ENCODE measurements at places on chromosomes 7 and 10.

- no peak for DNase-seq
Measured at GRCh38 chr10:44416021-44416771, 31.3 kb upstream of the CXCL12 start.

DNA sequence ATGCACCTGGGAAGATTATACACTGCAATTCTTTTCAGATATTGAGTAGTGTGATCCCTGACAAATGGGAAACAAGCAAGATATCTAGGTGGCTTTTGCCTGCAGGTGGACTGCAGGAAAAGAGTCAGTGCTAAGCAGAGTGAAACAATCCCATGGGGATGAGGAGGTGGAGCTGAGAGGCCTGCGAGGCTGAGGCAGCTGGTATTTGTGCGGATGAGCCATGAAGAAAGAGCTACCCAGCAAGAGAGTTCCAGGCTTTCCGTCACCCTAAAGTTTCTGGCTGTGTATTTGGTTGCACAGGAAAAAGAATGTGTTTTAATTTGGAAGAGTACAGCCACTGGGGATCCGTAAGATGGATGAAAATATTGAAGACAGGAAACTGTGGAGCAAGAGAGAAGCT, 714.1 kb upstream of the COBL start:
- DNase-seq: no peak

DNA sequence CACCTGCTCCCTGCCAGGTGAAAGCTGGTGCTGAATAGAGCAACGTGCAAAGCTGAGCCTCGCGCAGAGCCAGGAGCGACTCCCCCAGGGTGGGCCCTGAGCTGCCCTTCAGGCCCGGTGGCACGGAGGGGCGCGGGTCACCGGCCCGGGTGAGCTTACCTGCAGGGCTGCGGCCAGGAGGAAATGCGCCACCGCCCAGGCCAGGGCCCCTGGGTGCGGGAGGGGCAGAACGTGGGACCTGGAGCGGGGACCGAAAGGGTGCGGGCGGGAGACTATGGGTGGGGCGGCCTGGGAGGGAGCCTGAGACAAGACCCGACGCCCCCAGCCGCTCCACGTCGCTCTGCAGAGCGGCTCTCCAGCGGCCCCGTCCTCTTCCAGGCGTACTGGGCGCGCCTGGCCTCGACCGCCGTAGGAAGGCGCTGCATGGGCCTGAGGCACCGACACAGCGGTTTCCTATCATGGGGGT, 122.1 kb downstream of the BTAF1 start:
- DNase-seq: no peak

DNA sequence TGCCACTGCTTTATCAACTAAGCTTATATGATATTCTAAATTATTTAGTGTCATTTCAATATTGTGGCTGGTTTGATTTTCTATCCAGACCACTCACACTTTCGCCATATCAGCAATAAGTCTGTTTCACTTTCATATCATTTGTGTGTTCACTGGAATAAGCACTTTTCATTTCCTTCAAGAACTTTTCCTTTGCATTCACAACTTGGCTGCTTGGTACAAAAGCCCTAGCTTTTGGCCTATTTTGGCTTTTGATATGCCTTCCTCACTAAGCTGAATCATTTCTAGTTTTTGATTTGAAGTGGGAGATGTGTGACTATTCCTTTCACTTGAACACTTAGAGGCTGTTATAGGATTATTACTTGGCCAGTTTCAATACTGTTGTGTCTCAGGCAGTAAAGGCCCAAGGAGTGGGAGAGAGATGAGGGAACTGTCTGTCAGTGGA, 120.9 kb upstream of the NAMPT start:
- DNase-seq: no peak

- no peak for DNase-seq
Measured at GRCh38 chr10:77072361-77072835, 565.2 kb downstream of the KCNMA1 start.

GRCh38 chr7:128204455-128204854, 36.6 kb upstream of the LEP start:
- no peak for DNase-seq

DNA sequence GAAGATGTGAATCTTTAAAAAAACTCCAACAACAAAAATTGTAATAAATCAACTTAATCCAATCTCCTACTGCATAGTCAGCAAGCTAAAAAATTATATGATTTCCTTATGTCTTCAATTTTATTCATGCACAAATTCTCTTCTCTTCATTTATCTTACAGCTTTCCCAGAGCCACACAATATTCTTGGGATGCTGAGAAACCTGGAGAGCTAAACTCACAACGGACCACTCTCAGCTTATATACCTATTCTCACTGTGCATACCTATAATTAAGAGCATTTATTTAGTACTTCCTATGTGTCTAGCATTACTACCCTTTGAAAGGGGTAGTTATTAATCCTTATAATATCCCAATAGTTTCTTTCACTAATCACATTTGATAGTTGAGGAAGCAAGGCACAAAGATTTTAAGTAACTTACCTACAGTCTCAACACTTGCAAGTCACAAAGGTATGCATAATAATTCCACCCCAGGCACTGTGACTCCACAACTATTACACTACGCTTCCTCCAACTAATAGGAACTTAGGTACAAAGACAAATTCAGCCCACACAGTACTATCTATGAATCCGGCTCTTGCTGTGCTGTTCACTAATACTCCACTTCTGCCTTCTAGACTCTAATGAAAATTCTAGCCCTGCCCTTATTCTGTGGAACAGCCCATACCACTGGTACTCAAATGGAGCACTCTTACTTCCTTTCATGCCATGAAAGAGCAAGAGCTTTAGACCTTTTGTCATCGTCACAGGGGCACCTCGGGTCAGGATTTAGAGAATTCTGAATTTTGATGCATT, 5.1 kb downstream of the CCDC71L start:
- DNase-seq: no peak

GRCh38 chr7:149707448-149707886, 65.9 kb downstream of the ZNF467 start:
- no peak for DNase-seq
